Type B pancreatic cell (in vitro differentiated cells): ENCODE measurements at places on chromosomes 4 and X.

DNA sequence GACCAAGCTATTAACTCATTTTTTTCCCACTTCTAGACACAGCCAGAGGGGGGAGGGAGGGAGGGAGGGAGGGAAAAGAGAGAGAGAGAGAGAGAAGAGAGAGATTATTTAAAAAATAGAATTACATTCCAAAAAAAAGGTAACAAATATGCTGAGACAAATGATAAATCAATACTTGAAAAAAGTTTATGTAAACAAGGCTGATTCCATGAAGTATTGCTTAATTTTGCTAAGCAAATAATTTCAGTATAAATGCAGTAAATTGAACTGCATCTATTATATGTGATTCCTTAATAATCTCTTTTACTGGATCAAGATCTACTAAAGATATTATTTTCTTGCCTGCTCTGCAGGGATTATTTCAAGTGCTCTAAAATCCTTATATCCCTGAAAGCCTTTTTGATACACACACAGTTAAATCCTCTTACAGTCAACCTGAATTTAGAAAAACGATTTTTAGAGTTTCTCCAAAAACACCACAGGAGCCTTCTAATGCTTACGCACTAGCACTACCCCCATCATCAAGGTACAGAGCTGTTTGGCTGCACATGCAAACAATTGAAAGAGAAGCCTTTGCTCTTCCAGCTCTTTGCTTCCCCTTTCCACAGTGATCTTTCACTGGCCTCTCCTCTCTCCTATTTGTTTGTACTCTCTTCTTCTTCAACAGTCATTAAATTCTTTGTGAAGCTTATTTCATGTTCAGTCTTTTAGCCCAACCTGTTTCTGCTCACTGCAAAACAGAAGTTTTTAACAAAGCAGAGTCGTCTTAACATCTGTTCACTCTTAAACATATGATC lies 426.3 kb upstream of the FAM241A start:
- no peak for DNase-seq

- no peak for DNase-seq
Observed at GRCh38 chrX:73832319-73832718, 269.3 kb downstream of the CHIC1 start.

DNA sequence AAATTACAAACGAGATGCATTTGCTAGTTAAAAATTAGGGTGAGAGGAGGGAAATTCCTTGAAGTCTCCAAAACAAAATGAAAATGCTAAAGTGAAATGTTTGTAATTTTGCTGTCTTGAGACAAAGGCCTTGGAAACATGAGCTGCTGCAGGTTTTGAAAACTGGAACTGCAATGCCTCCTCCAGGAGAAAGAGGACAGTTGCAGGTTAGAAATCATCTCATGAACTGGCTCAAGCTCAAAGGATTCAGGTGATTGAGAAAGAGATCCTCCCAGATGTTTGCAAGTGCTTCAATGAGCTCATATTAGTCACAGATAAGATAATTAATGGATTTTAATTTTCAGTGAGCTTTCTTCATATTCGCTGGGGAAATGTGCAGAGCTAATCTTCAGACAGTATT lies 32.4 kb downstream of the SMPX start:
- no peak for DNase-seq

- no peak for DNase-seq
Observed at GRCh38 chr4:66275411-66276038, 605.2 kb upstream of the EPHA5 start.

GRCh38 chr4:101019941-101020401 lies 327.4 kb downstream of the PPP3CA start:
- DNase-seq = no peak

- DNase-seq = no peak
Observed at GRCh38 chr4:101972791-101973190, 182.3 kb downstream of the BANK1 start.

GRCh38 chr4:165612936-165613335 lies 234.1 kb downstream of the CPE start:
- DNase-seq = no peak

DNA sequence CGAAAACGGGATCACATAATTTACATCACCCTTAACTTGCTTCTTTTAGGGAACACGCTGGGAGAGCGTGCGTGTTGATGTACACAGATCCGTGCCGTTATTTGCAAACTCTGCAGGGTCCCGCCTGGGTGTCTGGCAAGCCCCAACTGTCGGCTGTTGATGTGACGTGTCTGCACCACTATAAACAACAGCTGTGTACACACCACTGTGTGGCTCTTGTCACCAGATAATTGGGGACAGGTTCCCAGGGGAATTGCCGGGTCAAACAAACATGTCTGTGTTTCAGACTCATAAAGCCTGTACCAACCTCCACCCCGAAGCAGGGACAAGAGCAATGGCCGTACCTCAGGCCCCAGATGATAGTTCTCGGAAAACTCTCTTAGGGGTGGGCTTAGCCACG lies 105.0 kb upstream of the AFAP1 start:
- DNase-seq = no peak

GRCh38 chr4:25377572-25378436 lies 741 bp downstream of the ANAPC4 start:
- DNase-seq = no peak

- no peak for DNase-seq
Observed at GRCh38 chrX:77786365-77786680, 307 bp upstream of the ATRX start.

DNA sequence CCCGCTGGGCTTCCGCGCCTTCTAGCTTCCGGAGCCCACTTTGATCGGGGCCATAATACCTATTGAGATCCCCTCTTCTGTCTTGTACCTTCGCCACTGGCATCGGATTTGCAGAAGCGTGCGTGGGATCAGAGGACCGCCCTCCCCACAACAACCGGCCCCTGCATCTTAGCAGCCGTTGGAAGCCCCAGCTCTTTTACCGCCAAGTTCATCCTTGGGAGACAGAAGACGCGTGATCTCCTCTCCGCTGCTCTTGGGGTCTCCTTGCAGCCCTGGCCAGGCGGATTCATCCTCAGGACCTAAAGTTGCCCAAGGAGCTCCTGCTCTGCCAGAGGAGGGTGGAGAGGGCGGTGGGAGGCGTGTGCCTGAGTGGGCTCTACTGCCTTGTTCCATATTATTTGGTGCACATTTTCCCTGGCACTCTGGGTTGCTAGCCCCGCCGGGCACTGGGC lies 1.6 kb downstream of the SLIT2 start:
- DNase-seq = no peak

DNA sequence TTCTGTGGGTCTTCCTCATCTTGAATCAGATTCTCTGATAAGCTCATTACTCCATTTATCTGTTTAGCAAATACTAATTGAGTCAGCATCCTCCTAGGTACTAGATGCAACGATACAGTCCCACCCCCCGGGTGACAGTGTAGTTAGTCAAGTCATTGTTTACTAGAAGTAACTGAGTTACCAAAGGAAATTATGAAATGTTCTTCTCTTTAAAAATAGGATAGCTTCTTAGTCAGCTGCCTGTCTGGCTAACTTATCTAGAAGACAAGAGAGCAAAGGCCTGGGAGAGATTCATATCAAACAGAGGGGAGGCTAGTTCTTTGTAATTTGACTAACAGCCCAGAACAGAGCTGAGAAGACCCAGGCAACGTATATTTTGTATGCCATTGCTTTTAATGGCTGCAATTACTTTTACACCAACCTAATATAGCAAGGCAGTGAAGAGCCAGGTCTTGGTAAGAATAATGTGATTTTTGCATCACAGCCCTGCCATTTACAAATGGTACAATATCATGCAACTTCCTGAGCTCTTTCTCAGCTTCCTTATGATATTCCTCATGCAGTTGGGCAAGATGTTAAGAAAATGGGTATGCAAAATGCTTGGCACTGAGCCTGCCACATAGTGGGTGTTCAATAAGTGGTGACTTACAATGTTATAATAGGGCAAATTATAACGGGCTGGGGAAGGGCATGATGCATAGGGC lies 149.9 kb downstream of the CHIC2 start:
- no peak for DNase-seq

DNA sequence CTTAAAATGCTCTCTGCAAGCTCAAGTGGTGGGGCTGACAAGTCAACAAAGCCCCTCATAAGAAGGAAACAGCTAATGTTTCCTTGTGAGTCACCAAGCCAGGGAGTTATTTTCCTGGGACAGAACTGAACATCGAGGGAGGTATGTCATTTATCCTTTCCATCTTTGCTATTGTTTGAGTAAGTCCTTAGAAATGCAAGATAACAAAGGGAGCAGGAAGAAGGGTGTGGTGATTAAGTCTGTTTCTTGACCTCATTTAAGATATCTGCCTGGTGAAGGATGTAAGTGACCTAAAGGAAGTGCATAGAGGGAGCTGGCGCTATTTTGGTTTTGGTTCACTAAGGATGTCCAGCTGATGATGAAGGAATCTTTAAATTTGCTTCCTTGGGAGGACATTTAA lies 39.9 kb downstream of the ATG4A start:
- no peak for DNase-seq
